ENCODE measurements at places on chromosomes 4 and X. TPM values are rescaled to one million over a fixed set of nuclear protein-coding genes. Genes with fewer than 3 reads are reported as not detected.

Gene MGARP
- total RNA-seq, result not detected

DNA sequence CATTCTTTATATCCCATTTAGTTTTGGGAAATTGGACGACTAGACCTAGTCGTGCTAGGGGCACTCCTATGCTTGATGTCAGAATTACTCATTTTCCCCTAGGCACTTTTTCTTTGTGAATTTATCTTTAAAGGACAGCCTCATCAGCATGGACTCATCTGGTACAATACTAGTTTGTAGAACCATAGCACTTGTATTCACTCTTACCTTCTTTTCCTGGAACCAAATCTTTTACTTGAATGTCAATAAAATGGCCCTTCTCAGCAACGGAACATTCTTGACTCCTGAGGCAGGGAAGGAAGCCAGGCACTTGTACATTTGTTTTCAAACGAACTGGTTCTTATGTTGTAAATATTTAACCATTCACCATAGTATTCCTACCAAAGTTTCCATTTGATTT is 187.1 kb downstream of the SHROOM3 start:
- H3K36me3 ChIP-seq, result no peaks in the 10 kb centered on the region
- no peak for DNase-seq

Gene TBC1D25
- total RNA-seq, result 13.5 TPM

DNA sequence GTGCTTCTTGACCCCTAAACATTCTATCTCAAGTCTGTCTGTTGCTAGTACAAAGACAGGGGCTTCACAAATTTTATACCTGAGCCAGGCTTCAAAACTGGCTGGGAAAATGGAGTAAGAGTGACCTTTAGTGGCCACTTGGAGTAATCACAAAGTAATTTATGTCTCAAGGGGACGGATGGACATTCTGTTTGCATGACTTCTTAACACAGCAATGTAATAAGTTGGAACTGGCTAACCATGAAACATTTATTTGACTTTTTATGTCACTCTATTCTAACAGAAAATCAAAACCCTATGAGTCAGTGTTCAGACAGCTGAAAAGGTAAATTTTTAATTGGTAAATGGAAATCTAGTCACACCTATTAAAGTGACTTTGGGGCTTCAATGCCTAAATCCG is 600.6 kb downstream of the ANKRD50 start:
- no peaks in the 10 kb centered on the region for H3K4me1 ChIP-seq
- no peak overlapping the region for H3K27ac ChIP-seq
- H3K36me3 ChIP-seq, result no peaks in the 10 kb centered on the region
